Skin of body (tissue), 3 donors: ENCODE measurements at places on chromosomes 13 and 19.

DNA sequence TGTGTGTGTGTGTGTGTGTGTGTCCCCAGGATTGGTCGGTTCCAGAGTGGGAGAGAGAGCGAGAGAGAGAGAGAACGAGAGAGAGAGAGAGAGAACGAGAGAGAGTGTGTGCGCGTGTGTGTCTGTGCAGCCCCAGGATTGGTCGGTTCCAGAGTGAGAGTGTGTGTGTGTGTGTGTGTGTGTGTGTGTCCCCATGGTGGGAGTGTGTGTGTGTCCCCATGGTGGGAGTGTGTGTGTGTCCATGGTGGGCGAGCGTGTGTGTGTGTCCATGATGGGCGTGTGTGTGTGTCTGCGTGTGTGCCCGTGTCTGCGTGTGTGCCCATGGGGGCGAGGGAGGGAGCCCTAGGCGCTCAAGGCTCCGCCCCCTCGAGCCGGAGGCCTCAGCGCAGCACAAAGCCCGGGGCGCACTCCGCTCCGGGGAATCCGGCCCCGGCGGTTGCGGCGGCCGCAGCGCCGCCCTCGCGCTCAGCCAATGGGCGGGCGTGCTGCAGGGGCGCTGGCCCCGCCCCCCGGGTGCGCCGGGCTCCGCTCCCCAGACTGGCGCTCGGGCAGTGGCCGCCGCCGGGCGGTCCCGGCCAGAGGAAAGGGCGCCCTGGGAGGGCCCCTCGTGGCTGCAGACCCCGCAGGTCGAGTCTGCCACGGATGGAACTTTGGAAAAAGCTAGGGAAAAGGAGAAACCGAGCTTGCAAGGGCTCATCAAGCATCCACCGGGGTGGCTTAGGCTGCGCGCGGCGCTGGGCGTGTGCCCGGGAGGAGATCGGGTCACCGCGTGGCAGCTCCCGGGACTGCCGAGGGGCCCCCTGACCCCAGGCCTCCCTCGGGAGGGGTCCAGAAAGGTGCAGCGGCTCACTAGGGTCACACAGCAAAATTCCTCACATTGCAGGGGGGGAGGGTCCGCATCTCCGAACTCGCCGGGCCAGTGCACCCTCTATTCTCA is 96.2 kb downstream of the INSR start:
- peak; percentile 93 for DNase-seq

DNA sequence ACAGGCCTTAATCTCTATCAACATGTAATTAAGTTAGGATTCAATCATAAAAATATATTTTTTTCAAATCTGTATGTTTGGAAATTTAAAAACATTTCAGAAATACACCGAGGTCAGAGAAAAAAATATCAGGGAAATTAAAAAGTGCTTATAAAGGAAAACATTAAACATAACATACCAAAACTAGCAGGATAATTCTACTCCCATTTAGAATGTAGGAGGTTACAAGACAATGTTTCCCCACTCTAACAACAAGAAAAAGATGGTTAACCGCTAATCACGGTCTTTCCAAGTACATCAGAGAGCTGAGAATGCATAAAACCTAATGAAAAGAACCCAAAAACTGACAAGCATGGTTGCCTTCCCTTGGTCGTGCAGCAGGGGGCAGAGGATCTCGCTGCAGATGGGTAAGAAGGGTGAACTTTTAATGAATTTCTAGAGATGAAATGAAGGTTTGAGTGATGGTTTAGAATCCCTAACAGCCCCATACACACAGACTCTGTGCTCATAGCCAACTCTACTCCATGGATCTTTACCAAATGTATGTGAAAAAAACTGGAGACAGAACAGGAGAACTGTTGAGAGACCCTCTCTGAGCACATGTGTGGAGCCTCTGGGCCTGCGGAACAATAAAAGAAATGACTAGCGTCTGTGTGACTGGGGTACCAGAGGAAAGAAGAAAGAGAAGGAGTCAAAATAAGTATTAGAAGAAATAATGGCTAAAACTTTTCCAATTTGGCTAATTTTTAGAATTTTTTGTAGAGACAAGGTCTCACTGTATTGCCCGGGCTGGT is 51.3 kb upstream of the LSM14A start:
- DNase-seq = no peak

DNA sequence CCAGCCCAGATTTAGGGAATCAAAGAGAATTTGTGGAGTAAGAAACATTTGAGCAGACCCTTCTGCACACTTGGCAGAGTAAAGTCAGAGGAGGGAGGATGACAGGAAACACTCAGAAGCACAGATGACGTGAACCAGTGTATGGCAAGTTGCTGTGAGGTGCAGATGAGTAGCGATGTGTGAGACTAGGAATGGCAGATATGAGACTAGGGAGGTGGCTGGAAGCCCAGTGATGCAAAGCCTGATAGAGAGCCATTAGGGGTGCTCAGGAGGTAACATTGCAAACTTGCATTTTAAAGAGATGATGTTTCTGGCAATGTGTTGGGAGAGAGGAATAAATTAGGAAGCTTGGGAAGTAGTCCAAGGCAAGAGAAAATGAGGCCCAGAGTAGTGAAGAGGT is 44.0 kb downstream of the PCDH17 start:
- peak; percentile 27 for DNase-seq

DNA sequence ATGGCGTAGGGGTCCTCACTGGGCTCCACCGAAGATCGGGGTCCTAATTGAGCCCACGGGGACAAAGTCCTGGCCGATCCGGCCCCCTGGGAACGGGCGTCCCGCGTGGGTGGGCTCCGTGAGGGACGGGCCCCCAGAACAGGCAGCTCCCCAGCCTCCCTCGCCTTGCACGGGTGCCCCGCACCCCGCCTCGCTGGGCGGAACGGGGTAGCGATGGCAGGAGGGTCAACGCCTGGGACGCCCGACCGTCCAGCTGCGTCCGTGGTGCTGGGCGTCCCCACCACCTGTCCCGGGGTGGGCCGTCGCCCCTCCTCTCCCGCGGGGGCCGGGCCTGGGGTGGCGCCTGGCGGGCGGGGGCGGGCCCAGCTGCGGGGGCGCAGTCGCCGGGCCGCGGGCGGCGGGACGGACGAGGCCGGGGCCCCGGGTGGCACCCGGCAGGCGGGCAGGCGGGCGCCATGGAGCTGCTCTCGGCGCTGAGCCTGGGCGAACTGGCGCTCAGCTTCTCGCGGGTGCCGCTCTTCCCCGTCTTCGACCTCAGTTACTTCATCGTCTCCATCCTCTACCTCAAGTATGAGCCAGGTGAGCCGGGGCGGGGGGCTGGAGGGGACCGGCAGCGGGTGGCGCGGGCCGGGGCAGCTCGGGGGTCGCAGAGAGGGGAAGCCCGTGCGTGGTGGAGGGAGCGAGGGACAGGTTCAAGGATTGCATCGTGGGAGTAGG is at the start of gene TMEM38A:
Gene TMEM38A (plus strand): TSS at position 377 of the 717 bp plus-strand sequence. CDS start 79 bp downstream, at position 456.
- no peak for DNase-seq

GRCh38 chr19:48975947-48976847 is 11.1 kb downstream of the FTL start:
- no peak for DNase-seq

GRCh38 chr13:44300895-44301638 is 72.6 kb upstream of the SERP2 start:
- DNase-seq = no peak

DNA sequence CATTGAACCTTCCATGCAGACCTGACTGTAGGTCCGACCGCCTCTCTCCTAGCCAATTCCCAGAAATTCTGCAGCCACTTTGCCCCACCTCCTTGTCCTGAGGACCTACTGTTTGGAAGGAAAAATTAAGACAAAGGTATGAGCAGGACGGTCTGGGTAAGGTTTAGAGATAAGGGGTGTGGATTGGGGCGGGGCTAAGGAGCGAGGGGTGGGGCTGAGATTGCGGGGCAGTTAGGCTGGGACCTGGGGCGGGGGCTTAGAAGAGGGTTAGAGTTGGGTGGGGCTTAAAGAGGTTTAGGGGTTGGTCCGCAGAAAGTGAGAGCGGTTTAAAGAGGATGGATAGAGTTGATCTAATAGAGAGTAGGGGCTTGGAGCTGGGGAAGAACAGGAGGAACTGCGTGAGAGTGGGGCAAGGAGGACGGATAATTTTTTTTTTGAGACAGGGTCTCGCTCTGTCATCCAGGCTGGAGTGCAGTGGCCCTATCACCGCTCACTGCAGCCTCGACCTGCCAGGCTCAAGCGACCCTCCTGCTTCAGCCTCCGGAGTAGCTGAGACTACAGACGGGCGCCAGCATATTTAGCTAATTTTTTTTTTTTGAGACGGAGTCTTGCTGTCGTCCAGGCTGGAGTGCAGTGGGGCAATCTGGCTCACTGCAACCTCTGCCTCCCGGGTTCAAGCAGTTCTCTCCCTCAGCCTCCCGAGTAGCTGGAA is 1.7 kb upstream of the ZNF865 start:
- DNase-seq = no peak

GRCh38 chr13:47039106-47039505 is 142.3 kb upstream of the HTR2A start:
- no peak for DNase-seq

DNA sequence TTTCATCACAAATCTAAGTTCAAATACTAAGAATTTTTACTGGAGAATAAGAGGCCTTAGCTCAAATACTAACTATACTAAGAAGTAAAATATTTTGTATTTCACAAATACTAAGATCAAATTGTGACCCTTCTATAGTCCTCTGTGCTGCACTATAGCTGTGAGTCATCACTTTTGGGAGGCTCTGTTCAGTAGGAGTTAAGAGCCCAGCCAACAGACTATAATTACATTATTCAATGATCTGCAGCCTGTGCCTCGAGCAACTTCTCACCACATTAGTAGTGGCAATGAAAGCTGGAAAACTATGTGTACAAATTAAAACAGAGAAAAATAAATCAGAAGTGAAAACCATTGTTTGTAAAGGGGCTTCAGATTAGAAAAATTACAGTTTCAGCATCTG is 147.3 kb upstream of the GPC6 start:
- DNase-seq = no peak

DNA sequence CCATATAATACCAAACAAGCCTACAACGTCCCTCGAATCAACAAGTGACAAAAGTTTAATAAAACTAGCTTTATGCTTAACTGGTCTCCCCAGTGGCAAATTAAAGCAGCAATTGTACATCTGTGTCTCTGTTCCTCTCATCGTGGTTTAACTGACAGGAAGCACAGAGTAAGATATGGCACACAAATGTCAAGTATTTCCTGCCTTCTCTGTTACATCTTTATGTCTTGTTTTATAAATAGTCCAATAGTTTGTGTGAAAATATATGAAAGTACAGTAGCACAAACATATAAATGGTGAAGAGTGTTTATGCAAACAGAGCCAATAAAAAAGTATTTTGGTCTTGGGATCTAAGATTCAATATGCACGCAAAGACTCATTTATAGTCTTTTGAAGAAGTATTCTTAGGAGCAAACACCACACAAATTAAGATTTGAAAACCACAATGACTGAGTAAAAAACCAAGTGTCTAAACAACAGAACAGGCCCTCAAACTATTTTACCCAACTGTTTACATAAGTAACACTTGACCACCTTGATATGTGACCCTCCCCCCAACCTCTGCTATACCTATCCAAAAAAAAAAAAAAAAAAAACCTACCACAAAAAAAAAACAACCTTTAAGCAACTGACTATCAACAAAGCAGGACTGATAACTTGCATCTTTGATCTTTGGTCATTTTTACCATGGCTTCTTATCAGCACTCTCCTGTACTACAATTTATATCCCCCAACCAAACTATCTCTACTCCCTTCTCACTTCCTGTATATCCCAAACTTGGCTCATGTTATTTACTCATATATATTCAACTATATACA is 14.0 kb downstream of the ELF1 start:
- no peak for DNase-seq

DNA sequence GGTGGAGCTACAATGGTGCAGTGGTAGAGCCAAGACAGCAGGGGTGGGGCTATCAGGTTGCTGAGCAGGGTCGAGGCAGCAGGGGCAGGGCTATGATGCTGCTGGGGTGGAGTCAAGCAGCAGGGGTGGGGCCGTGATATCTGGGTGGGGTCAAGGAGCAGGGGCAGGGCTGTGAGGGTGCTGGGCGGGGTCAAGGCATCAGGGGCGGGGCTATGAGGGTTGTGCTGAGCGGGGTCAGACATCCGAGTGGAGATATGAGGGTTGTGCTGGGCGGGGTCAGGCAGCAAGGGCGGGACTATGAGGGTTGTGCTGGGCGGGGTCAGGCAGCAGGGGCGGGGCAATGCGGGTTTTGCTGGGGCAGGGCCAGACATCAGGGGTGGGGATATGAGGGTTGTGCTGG is 14.7 kb downstream of the HCN2 start:
- no peak for DNase-seq

- no peak for DNase-seq
Measured at GRCh38 chr13:95349267-95349666, 48.0 kb upstream of the ABCC4 start.

- DNase-seq = no peak
Measured at GRCh38 chr13:45198924-45199323, 1.9 kb downstream of the KCTD4 start.

GRCh38 chr19:45954156-45954555 is 19.5 kb downstream of the NOVA2 start:
- no peak for DNase-seq

GRCh38 chr19:28607066-28607583 is 605.8 kb downstream of the UQCRFS1 start:
- no peak for DNase-seq

DNA sequence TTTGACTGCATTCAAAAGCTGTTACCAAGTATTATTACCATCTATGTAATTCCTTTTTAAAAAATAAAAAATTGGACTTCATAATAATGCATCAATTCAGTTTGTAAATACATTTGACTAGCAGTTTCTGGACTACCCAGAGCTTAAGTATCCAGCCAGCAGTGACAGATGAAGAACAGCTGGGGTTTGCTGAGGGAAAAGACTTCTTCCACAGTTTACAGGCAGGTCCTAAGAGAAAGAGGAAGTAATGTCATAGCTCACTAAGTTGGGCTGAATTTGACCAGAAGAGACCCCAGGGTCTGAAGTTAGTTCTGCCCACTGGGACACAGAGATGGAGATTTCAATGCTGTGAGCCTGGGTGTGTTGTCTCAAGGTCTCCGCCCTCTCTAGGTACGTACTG is 96.4 kb downstream of the MBNL2 start:
- peak; percentile 35 for DNase-seq

GRCh38 chr13:76029706-76030105 is 393.6 kb downstream of the LMO7 start:
- DNase-seq = no peak

- DNase-seq = no peak
Measured at GRCh38 chr19:55066107-55066709, 3.3 kb upstream of the RDH13 start.

GRCh38 chr13:66657165-66657881 is 572.8 kb downstream of the PCDH9 start:
- peak; percentile 77 for DNase-seq

DNA sequence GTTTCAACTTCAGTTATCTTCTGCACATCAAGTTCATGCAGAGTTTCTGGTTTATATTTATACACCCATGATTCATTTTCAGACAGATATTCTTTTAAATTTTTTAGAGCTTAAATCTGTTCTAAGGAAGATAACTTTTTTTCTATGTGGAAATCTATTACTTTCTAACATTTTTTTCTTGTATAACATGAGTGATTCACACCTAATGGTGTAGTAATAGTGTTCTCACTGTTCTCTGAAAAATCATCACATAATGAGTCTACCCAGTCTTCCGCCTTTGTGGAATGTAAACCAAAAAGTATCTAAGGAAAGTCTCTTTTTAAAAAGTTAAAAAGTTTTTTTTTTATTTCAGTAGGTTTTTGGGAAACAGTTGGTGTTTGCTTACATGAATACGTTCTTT is 70.8 kb downstream of the FNDC3A start:
- DNase-seq = no peak
